ENCODE measurements at places on chromosomes 13 and 19.

DNA sequence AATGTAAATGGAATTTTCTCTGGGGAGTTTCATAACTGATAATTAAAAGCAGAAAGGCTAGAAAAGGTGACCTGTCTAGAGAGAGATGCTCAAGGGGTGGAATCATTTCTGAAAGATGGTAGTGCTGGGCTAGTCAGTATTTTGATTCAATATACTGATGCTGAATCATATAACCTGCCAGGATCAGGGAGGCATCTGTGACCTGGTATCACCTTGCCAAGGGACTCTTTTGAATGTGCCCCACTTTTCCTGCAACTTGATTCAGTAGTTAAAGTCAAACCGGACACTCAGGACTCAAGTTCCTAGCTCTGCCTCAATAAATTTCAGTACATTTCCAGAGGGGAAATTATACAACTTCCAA is 15.8 kb downstream of the LCP1 start:
- DNase-seq, result no peak

DNA sequence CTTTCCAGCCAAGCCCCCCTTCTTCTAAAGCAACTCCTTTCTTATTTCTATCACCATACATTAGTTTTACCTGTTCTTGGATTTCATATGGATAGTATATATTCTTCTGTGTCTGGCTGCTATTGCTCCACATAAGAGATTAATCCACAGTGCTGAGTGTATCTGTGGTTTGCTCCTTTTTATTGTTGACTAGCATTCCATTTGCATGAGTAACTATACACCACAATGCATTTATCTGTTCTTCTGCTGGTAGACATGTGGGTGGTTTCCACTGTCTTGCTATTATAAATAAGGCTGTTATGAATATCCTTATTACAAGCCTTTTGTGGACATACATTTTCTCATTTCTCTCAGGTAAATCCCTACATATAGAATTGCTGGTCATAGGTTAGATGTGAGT is 138.2 kb downstream of the SLC7A1 start:
- DNase-seq, result no peak

DNA sequence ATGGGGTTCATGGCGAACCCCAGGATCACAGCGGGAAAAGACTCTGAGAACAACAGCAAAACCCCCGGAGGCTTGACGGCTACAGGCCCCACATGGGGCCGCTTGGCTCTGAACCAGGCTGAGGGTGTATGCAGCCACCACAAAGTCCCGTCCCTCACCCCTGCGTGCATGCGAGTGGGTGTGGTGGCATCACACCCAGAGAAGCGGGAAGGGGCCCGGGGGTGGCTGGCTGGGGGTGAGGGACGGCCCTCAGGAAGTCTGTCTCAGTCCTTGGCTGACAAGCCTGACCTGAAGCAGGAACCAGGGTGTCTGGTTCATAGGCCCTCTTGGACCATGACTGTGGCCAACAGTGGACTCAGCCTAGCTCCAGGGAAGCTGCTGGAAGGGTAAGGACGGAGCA is 34.2 kb downstream of the CEBPG start:
- DNase-seq, result no peak

- no peak for DNase-seq
These were observed 97.1 kb upstream of the UBAC2 start for GRCh38 chr13:99103536-99103935.

- no peak for DNase-seq
These were observed 12.7 kb downstream of the EHD2 start for GRCh38 chr19:47725759-47726401.

DNA sequence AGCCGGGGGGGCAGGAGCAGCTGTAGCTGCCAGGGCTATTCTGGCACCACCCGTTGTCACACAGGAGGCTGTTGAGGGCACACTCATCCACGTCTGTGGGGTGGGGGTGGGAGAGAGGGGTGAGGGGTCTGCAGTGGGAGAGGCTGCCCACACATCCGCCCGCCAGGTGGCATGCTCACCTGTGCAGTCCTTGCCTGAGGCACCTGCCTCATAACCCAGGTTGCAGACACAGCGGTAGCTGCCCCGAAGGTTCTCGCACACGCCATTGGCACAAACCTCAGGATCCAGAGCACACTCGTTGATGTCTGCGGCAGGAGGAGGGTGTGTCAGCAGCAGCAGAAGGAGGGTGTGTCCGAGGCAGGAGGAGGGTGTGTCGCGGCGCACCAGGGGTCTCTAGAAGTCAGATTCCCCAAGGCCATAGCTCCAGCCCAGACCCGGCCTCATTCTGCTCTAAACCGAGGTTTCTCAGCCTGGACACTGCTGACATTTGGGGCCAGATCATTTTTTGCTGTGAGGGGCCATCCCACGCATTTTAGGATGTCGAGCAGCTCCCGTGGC is 20.3 kb downstream of the FBN3 start:
- DNase-seq, result no peak

- no peak for DNase-seq
These were observed 446.0 kb downstream of the FOXO1 start for GRCh38 chr13:40220299-40220935.

DNA sequence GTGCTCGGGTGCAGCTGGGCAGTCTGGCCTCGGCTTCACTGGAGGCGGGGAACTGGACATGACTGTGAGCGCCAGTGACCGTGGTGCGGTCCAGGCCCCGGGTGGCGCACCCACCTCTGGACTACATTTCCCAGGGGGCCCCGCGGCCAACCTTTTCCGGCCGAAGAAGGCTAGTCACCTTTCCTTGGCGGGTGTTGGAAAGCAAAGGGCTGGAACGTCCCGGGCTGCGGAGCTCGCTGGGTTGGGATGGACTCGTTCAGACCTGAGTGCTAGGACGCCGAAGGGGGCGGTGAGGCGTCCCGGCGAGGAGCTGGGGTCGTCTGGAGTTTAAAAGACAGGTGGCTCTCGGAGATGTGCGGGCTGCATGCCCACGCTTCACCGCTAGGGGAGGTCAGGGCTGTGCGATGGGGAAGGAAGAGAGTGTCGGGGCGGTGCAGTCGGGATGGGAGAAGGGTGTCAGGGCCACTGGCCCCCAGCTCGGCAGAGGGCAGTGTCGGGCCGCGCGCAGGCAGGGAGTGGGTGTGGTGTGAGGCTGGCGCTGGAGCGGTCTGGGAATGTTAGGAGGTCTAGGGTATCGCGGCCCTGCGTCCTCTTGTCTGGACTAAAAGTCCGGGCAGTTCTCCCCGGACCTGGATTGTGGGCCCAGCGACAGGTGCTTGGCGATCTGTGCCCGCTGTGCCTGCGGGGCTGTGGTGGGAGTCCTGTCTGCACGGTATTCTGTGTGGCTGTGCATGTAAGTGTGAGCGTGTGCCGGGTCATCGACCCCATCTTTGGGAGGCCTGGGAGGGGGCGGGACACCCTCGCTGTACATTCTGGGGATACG is 57.1 kb downstream of the ZNF568 start:
- DNase-seq, result peak; percentile 72

DNA sequence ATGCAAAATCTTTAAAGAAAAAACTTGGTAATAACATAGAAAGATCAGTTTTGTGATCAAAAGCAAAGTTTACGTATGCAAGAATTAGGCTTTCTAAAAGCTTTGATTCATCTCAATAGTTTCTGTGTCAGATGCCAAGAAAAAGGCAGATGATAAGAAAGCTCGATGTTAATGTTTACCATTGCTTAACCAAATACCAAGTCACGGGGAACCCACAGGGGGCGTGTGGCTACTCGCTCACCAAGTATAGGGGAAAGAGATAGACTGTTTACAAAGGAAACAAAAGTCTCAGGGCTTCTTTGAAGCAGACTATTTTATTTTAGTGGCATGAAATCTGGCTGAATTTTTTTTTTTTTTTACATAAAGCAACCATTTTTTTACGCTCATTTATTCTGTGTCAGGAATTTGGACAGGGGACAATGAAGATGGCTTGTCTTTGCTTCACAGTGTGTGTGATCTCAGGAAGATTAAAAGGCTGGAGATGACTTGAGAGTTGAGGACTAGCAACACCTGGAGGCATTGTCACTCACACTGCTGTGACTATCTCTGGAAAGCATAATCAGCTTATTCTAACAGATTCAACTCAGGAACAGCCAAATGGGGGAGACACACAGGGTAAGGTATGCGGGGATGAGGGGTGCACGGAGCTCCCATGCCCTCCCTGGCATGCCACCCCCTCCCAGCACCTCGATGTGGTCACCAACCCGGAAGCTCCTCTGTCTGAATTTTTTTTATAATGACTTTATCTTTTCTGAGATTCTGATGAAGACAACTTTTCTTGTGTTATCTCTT is 24.9 kb downstream of the RCBTB1 start:
- peak; percentile 28 for DNase-seq

- DNase-seq, result no peak
These were observed 103.9 kb downstream of the DNAJC15 start for GRCh38 chr13:43127103-43127798.

DNA sequence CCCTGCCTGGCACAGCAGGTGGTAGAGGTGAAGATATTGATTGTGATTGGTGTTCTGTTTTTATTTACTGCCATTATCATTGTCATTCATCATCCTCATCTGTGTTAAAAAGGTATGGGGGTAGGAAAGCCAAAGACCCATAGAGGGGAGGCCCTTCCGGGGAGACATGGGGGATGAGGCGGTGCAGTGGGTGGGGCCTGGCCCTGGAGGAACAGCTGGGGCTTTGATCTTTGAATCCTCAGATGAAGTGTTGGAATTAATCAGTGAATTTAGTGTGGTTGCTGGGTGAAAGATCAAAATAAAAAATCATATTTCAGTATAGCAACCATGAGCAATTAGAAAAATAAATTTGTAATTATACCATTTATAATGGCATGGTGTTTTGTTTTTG is 7.4 kb downstream of the PTH2 start:
- no peak for DNase-seq

- DNase-seq, result no peak
These were observed 34.9 kb downstream of the DNAJC15 start for GRCh38 chr13:43058318-43058674.

DNA sequence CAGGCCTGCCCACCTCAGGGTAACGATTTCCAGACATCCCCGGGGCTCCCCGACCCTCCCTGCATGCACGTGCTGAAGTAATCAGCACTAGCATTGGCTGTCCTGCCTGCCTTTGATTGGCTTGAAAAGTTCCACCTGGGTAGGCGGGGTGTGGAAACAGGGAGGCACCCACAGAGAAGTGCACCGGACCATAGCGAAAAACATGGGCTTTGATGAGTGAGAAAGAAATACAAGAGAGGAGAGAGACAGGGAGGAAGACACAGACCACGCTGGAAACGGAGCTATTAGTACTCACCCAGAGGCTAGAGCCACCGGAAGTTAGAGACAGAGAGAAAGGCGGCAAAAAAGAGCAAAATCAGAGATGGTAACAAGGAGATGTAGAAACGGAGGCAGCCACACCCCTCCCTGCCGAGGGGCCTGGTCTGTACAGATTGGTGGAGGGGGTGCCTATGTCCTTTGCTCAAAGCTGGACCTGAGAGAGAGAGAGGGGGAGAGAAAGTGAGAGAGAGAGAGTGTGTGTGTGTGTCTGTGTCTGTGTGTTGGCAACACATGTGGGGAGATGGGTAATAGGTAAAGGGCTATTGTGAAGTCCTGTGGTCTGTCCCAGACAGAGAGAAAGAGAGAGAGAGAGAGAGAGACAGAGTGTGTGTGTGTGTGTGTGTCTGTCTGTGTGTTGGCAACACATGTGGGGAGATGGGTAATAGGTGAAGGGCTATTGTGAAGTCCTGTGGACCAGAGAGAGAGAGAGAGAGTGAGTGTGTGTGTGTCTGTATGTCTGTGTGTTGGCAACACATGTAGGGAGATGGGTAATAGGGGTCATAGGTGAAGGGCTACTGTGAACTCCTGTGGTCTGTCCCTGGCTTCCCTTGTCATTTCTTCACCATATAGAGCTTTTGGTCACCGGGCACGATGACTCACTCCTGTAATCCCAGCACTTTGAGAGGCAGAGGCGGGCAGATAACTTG is 2.9 kb downstream of the CGB3 start:
- DNase-seq, result no peak

- DNase-seq, result no peak
These were observed 545.8 kb downstream of the LIG4 start for GRCh38 chr13:107669391-107669993.

DNA sequence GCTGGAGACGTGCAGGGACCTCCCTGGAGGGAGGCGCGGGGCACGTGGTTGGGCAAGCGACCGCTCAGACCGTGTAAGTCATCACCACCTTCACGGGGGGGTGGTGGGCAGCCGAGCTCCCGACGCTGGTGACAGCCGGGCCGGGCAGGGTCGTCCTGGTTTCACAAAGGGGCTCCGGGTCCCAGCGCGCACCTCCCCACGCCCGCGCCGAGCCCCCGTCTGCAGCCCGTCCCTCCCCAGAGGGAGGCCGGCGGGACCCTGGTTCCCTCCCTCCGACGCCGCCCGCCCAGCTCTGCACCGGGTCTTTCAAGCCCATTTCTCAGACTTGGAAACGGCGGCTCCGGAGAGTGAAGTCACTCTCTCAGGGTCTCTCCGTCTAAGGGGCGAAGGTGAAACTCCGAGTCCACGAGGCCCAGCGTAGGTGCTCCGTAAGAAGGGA is 729 bp upstream of the ARID3A start:
- DNase-seq, result peak; percentile 35

- DNase-seq, result no peak
These were observed 128.1 kb upstream of the TRPC4 start for GRCh38 chr13:37997641-37998040.

DNA sequence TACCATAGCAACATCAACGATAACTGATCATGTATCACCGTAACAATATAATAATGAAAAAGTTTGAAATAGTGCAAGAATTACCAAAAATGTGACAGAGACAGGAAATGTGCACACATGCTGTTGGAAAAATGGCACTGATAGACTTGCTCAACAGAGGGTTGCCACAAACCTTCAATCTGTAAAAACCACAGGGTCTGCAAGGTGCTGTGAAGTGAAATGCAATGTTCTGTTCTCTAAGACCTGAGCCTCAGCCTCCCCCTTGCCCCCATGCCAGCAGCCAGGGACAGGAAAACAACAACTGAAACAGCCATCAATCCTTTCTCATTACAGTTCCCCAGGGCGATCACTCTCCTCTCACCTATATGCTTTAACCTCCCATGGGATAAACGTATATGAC is 88.4 kb downstream of the USP12 start:
- no peak for DNase-seq

DNA sequence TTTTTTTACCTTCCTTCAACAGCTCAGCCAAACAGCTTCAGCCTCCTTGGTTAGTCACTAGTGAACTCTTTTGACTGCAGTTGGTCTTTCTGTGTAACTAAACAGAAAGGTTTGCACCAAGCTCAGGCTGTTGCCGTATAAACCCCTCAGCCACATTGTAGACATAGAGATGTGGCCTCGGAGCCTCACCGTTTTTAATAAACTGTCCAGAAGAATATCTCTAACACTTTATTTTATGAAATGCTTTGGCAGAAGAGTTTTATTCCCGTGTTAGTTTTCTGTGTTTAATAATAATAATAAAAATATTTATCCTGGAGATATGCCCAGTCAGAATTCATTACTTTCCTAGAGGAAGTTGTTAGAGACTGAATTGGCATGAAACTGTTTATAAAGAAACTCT is 171.7 kb upstream of the MAB21L1 start:
- DNase-seq, result no peak

Measured in bone marrow (tissue), 2 donors.